Hematopoietic multipotent progenitor cell treated with erythropoietin and hydrocortisone succinate and interleukin-3 and kit ligand, for 8 days (in vitro differentiated cells): ENCODE measurements at places on chromosomes 11 and 22.
A peak's percentile ranks its signal among the peaks of the same experiment; 100 is the strongest.

GRCh38 chr22:50656122-50657070 lies 16.2 kb upstream of the SHANK3 start:
- no peak for DNase-seq

DNA sequence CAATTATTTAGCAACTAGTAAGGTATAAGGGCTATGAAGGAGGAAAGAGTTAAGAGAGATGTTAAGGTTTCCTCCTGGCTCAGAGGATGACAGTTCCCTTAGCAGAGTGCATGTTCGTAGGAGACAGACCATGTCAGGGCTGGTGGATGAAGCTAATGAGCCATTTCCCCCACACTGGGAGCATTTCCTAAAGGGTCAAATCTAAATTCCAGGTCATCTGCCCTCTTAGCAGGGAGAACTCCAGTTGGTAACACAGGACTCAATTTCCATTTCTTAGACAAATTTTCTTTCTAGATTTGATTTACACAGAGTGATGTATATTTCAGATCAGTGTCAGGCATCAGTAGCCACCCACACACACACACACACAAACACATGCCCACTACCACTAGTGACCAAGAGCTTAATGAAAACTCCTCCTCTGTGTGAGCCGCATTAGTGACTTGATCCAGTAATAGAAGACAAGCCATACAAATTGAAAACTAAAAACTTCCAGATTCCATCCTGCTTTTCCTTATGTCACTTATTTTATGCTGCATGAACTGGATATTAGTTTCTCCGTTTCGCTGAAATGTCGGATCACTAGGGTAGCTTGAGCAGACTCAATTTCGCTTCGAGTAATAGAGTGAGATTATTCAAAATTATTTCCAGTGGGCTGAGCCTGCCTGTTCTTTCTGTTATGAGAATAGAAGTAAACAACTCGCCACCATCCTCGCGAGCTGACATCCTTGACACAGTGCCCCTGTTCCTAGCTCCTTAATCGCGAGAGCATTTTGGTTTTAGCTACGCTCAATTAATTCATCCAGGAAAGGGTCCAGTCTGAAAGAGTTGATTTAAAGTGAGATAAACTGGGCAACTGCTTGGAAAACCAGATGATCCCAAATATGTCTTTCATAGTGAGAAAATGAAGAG lies 582.6 kb downstream of the SOX6 start:
- no peak for DNase-seq

GRCh38 chr11:113481672-113482071 lies 6.5 kb upstream of the DRD2 start:
- no peak for DNase-seq

GRCh38 chr11:11320825-11321224 lies 32.2 kb downstream of the CSNK2A3 start:
- no peak for DNase-seq

- no peak for DNase-seq
Observed at GRCh38 chr11:1338201-1339065, 29.0 kb upstream of the TOLLIP start.

GRCh38 chr11:61645179-61645868 lies 34.9 kb upstream of the DAGLA start:
- no peak for DNase-seq

GRCh38 chr11:121520243-121521144 lies 67.7 kb upstream of the SORL1-AS1 start:
- DNase-seq = no peak

DNA sequence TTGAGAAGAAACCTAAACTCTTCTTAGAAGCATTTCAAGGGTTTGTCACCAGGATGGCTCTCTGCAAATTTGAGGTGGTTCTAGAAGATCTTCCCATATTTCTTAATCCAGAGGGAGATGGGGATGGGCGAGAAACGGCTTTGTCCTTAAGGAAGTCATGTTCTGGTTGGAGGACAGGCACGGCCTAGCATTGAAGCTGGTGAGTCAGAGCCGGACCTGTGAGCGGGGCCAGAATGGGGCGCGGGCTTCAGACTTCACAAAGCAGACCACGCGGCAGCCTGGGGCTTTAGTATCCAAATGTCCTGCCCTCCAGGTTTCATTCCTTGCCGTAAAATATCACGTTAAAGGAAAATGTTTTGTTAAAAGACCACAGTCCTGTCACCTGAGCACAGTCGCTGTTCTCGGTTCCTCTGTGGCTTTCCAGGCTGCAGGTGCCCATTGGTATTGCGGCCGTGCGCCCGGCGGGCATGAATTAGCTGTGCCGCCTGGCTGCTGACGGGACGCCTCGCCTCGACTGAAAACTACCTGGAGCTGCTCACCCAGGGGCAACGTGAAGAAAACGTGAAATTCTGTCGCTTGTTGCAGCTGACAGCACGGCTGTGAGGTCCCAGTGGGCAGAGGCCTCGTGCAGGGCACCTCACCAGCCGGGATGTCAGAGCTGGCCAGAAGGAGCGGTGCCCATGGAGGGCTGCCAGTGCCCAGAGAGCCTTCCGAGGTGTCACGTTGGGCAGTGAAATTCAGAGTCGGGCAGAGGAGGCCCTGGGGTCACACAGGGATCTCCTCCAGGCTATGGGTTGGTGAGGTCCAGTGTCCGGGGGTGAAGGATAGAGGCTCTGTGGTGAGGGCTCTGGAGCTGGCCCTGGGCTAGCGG lies 59.0 kb downstream of the LRP5 start:
- DNase-seq = no peak

- DNase-seq = no peak
Observed at GRCh38 chr22:38706901-38707195, 1.1 kb downstream of the GTPBP1 start.

- peak; percentile 2 for DNase-seq
Observed at GRCh38 chr11:46701078-46701654, 335 bp downstream of the ZNF408 start.

- peak; percentile 60 for DNase-seq
Observed at GRCh38 chr11:66883016-66883965, 26.4 kb downstream of the LRFN4 start.

DNA sequence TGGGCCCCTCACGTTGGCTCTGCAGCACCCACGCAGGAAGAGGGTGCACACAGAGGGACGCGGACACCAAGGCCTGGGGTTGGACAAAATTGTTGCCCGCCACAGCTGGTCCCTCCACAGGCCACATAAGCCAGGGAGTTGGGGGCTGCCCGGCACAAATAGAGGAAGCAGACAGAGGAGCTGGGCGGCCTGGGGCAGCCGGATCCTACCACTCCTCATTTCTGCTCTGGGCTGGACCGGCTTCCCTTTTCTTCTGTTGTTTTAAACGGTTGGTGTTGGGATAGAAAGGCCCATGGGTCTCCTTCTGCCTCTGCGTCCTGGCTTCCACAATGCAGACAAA lies 36.4 kb upstream of the LINC01488 start:
- DNase-seq = no peak
